ENCODE measurements at places on chromosomes 2 and 18.

DNA sequence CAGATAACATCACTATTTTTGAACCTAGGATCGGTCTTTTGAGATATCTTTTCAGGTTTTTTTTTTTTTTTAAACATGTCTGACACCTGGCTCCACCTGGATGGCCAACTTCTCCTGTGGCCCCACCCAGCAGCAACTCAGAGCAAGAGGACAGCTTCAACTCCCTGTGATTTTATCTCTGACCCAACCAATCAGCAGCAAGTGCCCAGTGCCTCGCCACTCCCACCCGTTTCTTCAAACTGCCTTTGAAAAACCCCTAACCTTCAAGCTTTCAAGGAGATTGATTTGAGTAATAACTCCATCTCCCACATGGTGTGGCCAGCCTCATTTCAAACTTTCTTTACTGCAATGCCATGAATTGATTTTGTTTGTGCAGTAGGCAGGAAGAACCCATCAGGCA lies 19.0 kb downstream of the MYO3B start:
- DNase-seq: no peak

- DNase-seq: no peak
Measured at GRCh38 chr2:232571026-232571474, 20.6 kb downstream of the EIF4E2 start.

DNA sequence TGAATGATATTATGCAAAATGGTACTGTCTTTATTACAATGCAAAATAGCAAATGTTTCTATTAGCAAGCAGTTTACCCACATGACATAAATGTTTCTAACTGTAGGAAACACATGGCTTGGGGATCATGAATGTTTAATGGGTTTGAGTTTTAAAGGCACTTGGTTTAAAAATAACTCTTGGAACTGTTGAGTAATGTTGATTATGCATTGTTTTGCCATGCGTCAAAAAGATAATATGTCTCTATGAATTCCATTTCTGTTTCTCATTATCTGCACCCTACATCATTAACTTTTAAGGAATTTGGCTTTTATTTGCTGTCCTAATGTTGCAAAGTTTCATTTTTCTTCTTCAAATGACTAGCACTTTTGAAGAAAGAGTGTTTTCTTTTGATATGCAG lies 1355.5 kb downstream of the SUCLG1 start:
- no peak for DNase-seq

DNA sequence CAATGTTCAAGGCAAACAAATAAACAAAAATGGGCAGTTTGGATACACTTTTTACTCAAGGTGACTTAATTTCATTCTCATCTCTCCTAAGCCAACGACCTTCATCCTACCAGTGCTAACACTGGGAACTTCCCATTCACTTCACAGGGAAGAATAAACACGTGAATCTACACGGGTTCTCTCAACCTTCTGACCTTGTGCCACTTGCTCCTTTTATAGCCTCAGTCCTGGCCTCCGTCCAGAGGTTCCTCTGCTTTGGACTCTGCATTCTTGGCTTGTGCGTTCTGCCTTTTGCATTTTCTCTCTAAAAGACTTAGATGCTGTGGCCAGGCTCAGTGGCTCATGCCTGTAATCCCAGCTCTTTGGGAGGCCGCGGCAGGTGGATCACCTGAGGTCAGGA lies 13.8 kb downstream of the ZNF2 start:
- no peak for DNase-seq

- DNase-seq: no peak
Measured at GRCh38 chr2:25250331-25251070, 82.1 kb upstream of the POMC start.

DNA sequence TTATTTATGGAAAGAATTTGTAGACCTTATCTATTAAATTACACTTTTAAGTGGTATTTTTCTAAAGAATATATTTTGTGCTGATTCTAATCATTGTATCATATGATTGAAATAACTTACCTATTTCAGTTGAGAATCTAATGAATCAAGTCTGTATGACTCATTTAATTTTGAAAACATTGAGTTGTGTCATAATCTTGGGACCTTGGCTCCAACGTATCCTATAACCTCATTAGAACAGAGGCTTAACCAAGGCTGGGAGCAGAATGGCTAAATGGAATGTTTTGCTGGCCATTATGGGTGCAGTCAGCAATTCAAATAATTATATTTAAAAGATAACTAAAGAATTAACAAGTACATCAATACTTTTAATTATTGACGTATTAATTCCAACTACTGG lies 19.6 kb upstream of the GULP1 start:
- no peak for DNase-seq
